ENCODE measurements at places on chromosomes 6 and 20.

DNA sequence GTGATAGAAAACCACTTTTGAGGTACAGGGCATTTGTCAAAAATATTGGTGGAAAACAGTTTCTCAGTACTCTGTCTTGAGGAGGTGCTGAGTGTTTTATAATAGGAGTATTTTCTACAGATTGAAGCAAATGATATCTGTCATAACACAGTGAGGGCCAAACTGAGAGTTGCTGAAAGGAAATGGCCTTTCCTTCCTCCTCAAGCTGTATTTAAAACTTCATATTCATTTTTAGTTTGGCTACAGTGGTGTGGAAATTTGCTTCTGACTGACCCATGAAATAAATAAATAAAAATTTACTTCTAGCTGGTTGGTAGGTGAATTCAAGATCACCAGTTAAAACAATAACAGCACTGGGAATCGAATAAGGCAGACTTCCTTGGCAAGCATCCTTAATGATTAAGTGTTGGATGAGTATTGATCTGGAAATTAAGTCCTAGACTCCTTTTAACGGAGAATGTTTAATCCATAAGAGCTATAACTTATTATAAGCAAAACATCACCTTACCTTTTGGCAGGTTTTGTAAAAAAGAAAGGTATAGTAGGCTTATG, 828.6 kb upstream of the CITED2 start:
- DNase-seq, result no peak

DNA sequence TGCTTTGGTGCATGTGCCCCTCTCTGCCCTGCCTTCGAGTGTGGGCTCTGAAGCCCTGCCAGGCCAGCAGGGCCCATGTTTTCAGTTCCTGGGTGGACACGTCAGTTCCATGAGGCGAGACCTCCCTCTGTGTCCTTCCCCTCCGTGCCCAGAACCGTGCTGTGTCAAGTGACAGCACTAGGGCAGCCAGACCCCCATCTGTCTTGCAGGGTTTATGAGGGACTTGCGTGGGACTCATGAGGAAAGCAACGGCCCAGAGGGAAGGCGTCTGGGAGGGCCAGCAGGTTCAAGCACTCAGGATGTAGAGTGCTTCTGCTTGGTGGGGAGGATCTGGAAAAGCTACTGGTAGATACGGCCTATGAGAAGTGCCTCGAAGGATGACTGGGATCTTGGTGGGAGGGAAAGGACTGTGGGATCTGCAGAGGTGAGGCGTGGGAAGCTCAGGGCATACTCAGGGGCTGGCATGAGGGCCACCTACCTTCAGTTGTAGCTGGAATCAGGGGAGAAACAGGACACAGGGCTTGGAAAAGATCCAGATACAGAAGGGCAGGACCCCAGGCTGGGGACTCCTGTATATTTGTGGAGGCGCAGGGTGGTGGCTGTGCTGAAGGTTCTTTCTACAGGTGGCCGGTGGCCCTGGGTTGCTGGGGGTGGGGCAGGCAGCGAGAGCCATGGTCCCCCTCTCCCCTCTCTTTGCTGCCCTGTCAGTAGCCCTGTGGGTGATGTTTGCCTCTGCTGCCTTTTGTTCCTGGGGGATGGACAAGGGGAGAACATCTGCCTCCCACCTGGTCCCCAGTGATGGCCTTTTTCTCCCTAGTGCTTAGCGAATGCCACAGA, 5.5 kb downstream of the NPEPL1 start:
- no peak for DNase-seq

DNA sequence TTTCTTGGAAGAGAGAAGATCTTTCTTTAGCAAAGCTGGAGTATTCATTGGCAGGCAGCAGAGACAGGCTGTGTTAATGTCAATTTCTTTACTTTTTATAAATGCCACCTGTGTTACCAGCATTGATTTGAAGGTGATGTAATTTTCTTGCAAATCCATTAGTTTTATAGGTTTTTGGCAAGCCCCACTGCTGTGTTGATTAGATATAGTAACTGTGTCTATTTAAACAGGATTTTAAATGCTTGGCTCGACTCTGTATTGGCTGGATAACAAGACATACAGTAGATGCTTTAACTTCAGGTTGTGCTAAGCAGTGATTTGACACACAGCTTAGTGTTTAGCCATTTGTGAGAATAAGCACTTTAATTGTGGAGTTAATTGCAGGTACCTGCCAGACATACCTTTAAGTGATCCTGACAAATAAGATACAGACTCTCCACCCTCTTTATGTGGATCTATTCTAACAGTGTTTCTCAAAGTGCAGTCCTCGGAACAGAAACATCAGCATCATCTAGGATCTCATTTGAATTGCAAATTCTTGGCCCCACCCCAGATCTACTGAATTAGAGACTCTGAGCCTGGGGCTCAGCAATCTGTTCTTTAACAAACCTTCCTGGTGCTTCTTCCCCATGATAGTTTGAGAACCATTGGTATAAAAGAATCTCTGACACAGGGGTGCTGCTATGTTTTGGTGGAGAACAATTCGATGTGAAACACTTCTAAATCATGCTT, 397.5 kb downstream of the HDGFL1 start:
- no peak for DNase-seq

- DNase-seq, result peak; percentile 19
These were observed 112.8 kb upstream of the TSHZ2 start for GRCh38 chr20:52859156-52859876.

DNA sequence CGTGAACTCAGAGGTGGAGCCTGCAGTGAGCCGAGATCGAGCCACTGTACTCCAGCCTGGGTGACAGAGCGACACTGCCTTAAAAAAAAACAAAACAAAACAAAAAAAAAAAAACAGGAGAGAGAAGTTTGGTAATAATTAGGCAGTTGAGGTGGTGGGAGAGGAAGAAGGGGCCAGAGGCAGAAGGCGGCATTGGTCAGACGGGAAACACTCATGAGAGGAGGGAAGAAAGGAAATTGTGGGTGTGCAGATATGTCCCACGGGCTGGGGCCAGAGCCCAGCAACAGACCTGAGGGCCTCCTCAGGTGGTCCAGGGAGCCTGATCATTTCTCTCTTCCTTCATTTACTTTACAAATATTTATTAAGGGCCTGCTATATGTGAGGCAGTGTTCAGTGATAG, 20.0 kb downstream of the SULF2 start:
- no peak for DNase-seq

DNA sequence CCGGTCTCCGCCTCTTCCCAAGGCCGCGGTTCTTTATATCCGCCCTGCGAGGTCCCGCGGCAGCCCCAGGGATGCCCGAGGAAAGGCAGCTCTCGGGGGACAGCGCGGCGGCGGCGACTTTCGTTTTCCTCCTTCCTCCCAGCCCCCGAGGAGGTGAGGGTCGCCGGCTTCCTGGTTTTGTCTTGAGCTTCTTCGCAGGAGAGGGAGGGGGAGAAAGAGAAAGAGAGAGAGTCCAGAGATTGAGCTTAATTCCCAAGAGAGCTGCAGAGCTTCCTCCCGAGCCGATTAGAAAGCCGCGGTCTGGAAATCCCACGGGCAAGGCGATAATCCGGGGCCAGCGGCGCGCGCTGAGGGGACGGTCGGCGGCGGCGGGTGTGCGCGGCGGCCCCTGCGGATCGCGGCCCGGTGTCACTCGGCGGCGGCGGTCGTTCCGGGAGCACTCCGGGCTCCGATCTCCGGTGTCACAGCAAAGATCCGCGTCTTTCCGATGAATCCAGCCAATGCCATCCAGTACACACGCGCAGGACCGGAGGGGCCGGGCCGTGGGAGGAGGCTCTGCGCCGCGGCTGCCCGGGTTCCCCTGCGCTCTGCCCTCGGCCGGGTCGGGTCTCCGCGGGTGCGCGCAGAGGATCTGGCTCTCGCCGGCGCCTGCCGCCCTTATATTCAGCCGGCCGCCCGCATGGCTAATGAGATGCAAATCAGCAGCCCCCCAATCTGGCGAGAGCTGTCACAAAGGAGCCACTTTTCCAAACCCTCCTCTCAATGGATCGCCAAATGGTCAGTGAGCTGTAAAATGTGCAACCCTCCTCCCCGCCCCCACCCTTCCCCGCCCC, at the start of gene DLL1:
DLL1 (minus strand) TSS at position 783 of the 833 bp plus-strand sequence. CDS start 939 bp downstream, outside the sequence.
- peak; percentile 69 for DNase-seq

GRCh38 chr6:165968408-165968807, 199.2 kb downstream of the TBXT start:
- no peak for DNase-seq

GRCh38 chr6:114824409-114824808, 481.6 kb upstream of the HS3ST5 start:
- no peak for DNase-seq

DNA sequence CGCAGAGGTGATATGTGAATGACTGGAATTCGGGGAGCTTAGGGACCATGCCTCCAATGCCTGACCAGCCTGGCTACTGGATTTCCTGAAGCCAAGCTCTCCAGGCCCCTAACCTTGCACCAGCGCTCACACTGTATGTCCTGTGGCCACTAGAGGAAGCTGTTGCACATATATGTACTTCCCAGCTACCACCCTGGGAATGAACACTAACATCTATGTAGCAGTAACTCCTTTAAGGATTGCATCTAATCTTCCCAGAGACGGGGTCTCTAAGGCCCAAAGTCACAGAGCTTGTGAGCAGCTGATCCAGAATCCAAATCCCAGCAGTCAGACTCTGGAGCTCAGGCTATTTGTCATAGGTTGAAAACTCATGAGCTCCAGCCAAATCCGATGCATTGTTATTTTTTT, 20.4 kb upstream of the BPIFB1 start:
- DNase-seq, result peak; percentile 63

DNA sequence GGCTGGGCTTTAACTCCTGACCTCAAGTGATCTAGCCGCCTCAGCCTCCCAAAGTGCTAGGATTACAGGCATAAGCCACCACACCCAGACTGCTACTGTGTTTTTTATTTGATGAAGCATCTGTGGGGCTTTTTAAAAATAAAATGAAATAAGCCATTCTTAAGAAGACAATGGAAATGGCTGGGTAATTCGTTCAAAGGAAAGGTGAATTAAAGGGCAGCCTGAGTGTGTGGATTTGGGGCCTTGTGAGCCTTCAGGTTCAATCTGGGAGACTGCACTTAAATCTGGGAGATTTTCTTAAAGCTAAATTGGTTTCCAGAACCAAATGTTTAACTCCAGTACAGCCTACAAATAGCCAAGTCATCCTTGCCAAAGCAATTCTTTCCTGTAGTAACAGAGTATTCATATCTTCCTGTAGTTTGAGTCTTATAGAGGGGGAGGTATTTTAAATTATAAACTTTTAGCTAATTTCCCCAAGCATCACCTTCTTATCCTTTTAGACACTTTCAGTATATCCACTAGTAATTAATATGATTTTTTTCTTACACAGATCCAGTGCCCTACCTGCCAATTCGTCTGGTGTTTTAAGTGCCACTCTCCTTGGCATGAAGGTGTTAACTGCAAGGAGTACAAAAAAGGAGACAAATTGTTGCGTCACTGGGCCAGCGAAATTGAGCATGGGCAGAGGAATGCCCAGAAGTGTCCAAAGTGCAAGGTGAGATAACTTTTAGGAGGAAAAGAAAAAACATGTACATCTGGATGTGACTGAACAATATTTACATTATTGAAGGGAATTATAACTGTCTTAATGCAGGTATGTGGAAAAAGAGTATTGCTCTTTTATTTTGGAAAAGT, 95.4 kb downstream of the RNF217 start:
- DNase-seq, result no peak

GRCh38 chr6:163943607-163944385, 529.3 kb downstream of the QKI start:
- DNase-seq, result no peak

GRCh38 chr6:35796236-35796635, 887 bp downstream of the CLPS start:
- no peak for DNase-seq

DNA sequence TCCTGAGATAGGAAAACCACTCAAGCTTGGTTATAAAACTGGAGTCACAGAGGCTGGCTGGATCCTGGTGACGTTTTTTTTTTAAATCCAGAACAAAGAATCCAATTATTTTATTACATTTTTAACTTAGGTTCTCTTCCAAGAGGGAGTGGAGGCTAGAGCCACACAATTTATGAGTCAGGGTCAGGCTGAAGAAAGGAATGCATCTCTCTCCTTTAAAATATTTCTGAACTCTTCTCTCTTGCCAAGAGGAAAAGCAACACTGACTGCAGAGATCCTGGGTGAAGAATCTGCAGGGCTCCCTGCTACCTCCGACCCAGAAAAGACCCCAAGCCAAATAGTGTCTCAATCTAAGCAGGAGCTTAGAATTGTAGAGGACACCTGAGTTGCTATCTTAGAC, 88.5 kb upstream of the SSTR4 start:
- no peak for DNase-seq

- no peak for DNase-seq
These were observed 31.2 kb downstream of the CRISP1 start for GRCh38 chr6:49835140-49835539.

GRCh38 chr20:10665791-10666190, 8.0 kb downstream of the JAG1 start:
- no peak for DNase-seq

DNA sequence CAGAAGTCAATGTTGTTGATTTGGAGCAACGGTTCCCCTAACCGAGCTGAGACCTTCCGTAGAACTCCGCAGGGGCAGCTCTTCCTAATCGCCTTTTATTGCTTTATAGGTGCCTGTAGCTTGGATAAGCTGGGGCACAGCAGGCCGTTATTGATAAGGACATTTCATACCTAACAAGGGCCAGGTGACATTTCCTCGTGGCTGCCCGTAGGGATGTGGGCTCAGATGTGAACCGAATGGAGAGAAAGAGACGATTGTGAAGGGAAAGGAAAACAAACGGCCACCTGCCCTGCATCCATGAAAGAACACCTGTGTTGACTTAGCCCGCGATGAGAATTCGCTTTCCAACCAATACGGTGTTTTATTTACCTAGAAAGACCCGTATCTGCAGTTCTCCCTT, 53.3 kb upstream of the DACT2 start:
- DNase-seq, result no peak

- DNase-seq, result no peak
These were observed 188.1 kb downstream of the CD83 start for GRCh38 chr6:14305624-14306023.

DNA sequence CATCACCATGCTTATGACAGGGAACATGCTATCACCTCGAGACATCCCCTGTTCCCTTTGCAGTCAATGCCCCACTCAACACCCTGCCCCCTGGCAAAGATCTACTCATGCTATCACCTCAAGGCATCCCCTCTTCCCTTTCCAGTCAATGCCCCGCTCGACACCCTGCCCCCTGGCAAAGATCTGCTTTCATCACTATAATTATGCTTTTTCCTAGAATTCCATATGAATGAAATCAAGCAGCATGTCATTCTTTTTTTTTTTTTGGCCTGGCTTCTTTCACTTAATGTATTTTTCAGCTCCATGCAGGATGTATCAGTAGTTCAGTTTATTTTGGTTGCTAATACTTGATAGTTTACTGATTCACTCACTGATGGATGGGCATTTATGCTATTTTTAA, 554.9 kb downstream of the CDH26 start:
- no peak for DNase-seq

DNA sequence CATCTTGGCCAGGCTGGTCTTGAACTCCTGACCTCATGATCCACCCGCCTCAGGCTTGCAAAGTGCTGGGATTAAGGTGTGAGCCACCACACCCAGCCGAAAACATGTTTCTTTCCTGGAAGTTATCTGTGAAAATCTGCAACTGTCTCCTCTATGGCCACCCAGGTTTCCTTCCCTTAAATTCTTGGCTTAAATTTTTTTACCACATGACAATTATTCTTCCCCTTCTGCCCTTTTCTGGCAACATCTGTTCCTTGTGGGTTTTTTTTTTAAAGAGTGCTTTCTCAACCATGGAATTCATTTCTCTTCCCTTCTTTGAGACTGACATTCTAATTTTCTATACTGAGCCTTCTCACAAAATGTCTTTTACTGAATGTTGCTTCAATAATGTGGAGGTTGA, 59.6 kb downstream of the DOK5 start:
- no peak for DNase-seq
